Lower leg skin (tissue), 4 donors: ENCODE measurements at places on chromosomes 1 and 21.

- peak; percentile 90 for DNase-seq
Measured at GRCh38 chr1:202599669-202600431, 110.4 kb downstream of the SYT2 start.

DNA sequence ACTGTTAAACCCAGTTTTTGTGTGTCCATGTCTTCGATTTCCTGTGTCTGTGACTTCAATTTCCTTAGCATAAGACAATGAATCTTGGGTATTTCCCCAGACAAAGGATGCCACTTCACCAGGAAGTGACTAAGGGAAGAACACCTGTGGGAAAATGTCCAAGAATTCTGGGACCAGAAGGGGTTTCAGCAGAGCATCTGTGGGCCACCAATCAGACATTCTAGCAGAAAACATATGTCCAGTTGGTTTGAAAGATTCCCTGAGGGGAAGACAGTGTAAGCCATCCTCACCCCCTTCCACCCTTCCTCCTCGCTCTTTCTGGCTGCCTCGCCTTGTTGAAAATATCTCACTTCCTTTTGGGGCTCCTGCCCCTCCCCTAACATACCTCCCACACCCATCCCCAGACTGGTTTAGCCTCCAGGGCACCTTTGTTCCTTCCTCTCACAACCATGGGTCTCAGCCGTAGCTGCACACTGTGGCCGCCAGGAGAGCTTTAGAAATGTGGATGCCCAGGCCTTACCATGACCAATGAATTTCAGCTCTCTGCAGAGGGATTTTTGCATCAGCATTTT, 25.5 kb upstream of the IFNAR1 start:
- no peak for DNase-seq

- DNase-seq: no peak
Measured at GRCh38 chr1:213541641-213542040, 446.1 kb upstream of the PROX1 start.

DNA sequence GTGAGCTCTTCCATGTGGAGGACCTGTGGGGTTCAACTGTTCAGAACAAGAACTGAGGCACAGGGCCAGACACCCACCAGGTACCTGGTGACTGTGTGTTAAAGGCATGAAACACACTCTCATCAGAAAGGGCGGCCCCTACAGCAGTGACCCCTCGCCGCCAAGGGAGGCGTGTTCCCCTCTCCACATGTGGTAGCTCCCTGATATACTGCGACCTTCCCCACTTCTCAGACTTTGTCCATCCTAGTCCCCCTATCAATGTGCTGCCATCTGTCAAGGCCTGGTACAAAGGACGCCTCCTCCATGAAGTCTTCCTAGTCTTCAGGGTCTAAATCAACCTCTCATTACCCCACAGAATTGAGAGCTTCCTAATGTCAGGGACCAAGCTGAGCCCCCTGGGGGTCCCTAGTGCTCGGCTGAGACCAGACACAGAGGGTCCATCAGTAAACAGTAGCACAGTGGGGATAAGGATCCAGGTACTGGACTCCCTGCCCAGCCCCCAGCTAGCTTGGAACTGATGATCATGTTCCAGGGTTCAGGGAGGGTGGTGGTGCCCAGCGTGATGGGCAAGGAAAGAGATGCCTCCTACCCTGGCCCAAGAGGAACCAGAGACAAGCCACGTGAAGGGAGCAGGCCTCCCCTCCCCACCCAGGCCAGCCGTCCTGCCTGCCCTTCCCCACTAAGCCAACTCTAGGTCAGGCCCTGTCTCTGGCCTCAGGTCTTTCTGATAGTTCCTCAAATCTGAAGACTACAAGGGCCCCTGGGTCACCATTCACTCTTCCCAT, 10.3 kb downstream of the SDC3 start:
- DNase-seq: no peak

GRCh38 chr1:67753776-67754525, 69.0 kb downstream of the GADD45A start:
- no peak for DNase-seq

- DNase-seq: no peak
Measured at GRCh38 chr1:15627343-15627988, 10.2 kb downstream of the DDI2 start.

GRCh38 chr21:25985990-25986389, 184.6 kb downstream of the APP start:
- DNase-seq: no peak

- no peak for DNase-seq
Measured at GRCh38 chr1:207186503-207186902, 82.5 kb downstream of the C4BPA start.

DNA sequence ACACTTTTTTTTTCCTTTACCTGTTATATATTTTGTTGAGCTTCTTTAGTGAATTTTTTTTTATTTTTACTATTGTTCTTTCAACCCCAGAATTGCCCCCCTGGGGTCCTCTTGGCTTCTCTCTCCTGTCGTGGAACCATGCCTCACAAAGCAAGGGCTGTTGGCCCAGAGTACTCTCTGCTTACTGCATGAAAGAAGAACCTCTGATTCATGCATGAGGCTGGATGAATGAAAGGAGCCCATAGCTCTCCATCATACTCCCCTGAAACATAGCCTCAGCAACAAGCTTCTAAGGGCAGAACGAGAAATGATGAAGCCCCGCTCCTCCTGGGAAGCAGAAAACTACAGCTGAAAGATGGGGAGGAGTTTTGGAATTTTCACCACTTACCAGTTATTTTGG, 1441.0 kb downstream of the BRINP3 start:
- DNase-seq: no peak
